ENCODE measurements at places on chromosomes 12 and 14. TPM values are rescaled to one million over a fixed set of nuclear protein-coding genes. Genes with fewer than 3 reads are reported as not detected.

DNA sequence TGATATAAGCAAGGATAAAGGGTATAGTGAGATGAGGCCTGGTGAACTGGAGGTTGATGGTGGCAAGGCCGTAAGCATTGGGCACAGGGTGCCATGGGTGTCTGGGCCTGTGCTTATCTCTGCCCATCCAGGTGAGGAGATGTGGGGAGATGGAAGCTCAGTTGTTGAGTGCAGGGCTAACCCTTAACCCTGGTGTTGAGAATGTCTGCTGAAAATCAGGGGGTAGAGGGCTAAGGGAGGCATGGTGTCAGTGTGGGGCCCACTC is 86.1 kb downstream of the SYNE2 start:
- DNase-seq: no peak

- no peak for DNase-seq
Measured at GRCh38 chr12:30830751-30831150, 76.0 kb upstream of the CAPRIN2 start.

- DNase-seq: no peak
Measured at GRCh38 chr14:93703941-93704340, 84.3 kb downstream of the PRIMA1 start.

GRCh38 chr12:92403210-92404175 is 257.8 kb upstream of the BTG1 start:
- DNase-seq: no peak

DNA sequence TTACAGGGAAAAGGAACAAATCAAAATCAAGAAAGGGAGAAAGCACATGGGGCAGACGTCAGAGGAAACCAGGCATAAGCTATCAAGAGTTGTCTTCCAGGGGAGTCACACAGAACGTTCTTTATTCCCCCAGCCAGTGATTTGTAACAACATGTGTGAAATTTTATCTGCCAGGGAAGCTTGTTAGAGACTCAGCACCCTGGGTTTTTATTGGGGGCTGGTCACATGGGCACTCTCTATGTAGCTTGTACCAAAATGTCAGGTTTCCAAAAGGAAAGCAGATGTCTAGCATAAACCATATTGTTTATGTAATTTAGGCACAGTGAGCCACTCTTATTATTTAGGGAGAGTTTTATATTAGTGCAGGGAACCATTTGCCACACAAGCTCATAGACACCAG is 440.4 kb upstream of the DCN start:
- no peak for DNase-seq

DNA sequence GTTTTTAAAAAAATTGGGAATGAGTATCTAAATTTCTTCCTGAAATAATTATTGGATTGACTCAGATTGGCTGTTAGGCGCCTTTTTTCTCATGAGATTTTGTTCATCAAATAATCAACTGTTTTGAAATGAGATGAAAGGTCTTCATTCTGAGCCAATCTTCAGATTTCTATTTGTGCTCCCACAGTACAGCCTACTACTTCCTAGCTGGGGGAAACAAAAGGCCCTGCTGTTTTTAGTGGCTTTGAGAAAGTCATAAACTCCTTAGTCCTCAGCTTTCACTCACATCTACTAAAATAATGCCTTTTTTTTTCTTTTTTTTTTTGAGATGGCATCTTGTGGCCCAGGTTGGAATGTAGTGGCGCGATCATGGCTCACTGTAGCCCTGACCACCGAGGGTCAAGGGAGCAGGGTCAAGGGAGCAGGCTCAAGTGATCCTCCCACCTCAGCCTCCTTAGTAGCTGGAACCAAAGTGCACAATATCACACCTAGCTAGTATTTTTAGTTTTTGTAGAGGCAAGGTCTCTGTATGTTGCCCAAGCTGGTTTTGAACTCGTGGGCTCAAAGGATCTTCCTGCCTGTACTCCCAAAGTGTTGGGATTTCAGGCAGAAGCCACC is 15.2 kb downstream of the NACA start:
- no peak for DNase-seq

DNA sequence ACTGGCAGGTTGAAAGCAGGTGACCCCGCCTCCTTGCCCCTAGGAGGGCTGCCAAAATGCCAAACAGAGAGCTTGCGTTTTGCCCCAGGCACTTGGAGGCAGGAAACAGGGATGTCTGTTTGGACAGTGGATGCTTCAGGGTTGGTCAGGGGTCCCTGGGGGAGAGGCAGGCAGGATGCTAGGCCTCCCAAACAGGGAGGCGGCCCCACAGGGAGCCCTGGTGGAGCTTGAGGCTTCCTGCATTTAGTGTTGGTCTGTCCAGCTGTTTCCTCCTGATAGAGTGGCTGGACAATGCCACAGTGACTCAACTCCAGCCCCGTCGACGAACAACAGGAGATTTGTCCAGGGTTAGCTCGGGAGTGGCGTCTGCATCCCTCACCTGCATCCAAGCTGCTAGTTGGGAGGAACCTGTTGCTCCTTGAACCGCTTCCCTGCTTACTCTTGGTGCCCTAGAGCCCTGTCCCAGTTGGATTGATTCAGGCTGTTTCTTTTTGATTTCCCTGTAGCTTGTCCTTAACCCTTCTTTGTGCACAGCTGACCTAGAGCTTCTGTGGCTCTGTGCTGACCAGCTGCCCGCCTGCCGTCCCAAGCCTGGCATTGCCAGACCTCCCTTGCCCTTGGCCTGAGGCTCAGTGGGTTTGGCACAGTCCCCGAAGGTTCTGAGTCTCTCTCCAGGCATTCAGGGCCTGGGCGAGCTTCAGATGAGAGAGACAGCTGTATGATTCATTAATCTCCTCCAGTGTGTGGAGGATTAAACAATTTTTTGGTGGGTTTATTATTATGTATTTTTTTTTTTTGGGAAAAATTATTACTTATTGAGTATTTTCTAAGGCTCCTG is 45.9 kb downstream of the TSPAN9 start:
- DNase-seq: peak; percentile 93

GRCh38 chr12:106291342-106291741 is 11.2 kb upstream of the TCP11L2 start:
- DNase-seq: no peak

GRCh38 chr12:94020335-94020734 is 128.0 kb upstream of the PLXNC1 start:
- DNase-seq: peak; percentile 48

DNA sequence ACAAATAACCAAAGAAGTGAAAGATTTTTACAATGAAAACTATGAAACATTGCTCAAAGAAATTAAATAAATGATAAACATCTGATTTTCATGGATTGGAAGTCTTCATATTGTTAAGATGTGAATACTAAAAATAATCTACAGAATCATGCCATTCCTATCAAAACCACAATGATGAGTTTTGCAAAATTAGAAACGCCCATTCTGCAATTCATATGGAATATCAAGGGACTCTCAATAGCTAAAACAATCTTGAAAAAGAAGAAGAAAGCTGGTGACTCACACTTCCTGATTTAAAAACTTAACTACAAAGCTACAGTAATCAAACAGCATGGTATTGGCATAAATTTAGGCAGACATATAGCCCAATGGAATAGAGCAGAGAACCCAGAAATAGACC is 40.2 kb upstream of the CCT2 start:
- no peak for DNase-seq

DNA sequence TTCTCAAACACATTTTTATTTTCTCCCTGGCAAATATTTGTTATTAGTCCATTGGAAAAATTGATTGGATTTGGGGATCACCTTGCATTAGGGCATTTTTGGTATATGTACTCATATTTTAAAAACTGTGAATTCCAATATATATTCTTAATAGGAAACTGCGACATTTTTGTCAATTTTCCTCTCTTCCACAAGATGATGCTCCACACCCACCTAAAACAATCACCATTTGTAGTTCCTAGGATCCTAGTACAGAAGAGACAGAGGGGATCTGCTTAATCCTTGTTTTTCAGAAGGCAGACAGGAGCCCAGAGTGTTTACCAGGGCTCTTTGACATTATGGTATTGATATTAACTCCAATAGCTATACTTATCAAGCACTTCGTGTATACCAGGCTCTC is 22.8 kb upstream of the OASL start:
- peak; percentile 32 for DNase-seq

DNA sequence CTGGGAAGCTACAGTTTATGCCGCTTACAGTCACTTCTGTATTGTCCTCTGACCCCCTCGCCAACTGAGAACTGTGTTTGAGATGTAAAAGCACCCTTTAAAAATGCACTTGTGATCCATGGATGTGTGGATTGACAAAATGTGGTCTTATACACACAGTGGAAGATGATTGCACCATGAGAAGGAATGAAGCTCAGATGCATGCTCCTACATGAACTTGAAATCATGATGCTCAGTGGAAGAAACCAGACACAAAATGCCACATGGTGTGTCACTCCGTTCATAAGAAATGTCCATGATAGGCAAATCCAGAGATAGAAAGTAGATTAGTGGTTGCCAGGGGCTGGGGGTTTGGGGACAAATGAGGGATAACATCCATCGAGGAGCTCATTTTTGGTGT is 58.0 kb downstream of the PITPNM2 start:
- DNase-seq: no peak

DNA sequence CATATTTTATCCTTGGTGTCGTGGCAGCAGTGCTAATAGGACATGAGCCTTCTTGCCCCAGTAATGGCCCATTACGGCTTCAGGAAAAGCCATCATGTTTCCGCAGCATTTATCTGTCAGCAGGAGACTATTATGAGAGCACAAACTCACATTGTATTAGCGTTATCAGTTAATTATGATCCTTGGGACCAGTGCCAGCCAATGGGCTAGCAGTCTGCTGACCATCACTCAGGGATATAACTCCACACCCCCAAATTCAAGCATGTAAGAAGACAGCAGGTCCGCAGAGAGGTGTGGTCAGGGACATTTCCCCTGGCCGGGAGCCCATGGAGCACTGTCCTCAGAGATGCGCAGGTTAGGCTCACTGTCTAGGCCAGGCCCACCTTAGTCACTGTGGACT is 4.9 kb upstream of the ESRRB start:
- no peak for DNase-seq

DNA sequence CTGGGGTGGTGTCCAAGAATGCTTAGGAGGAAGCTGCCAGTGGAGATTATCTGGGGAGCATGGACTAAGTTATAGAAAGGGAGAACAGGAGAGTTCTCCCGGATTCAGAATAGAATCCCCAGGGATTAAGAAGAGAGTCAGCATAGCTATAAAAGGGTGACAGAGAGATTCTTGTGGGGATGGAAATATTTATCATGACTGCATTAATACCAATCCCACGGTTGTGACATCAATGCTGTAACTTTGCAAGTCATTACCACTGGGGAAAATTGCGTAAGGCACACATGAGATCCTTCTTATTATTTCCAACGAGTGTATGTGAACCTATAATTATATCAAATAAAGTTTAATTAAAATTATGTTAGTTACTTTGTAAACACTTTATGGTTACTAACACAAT is 447.9 kb upstream of the TMEM132C start:
- DNase-seq: peak; percentile 78

DNA sequence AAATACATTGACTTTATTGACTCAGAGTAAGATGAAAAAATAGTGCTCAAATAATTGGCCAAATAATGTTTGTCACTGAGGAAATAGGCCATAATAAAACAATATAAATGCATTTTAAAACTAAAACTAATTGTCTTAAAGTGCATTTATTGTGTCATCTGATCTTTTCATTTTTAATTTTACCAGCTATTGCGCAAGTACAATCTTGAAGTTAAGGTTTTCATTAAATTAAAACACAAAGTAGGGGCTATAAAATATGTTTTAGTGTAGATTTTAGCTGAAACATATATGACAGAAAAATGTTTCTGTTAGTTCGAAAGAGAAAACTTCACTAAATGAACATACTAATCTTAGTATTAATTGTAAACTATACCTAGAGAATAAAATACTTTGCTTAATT is 832.8 kb downstream of the FSCB start:
- no peak for DNase-seq

DNA sequence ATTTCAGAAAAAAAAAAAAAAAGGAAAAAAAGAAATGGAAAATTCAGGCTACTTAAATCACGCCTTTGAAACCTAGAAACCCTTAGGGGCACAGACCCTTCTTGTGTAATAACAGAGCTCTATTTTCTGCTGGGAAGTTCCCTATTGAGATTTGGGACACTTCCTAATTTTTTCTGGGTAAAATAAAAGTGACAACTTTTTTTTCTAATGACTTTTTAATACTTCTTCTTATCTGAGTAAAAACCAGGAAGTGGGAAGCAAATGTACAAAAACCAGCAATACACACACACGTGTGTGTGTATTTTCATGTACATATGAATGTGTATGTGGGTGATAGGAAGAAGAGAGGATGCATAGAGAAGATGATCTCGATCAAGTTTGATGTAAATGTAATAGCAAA is 35.8 kb downstream of the ETV6 start:
- no peak for DNase-seq

- peak; percentile 20 for DNase-seq
Measured at GRCh38 chr14:92692822-92693226, 55.6 kb downstream of the LGMN start.

DNA sequence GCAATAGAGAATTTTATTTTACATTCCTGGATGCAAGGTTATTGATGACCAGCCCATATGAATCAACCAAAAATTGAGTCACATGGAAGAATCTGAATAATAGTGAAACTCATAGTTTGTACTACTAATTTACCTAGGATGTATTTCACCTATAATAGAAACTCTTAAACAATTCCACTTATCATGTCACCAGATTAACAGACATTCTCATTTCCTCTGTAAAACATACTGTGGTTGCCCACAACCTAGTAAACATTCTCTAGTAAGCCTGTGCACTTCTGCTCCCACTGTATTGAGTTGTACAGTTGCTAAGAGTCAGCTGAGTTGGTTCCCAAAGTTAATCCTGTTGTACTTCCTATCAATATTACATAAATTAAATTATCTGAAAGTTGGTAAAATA is 196.6 kb upstream of the TMTC1 start:
- DNase-seq: no peak

DNA sequence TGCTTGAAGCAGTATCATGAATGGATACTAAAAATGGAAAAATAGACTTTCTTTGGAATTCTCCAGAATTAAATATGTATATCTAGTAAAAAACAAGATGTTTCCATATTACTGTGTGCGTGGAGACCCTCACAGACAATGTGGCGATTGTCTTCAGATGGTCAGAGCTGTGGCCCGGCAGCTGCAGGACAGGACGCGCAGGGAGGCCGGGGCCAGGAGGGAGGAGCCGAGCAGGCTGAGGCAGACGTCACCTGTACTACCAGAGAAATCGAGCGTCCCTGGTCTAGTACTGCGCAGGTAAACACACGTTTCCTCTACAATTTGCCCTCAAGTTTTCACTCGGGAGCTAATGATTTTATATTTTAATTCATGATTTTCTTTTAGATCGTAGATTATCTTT is 22.8 kb downstream of the DDX51 start:
- no peak for DNase-seq

GRCh38 chr12:56998981-56999380 is 7.4 kb downstream of the ZBTB39 start:
- no peak for DNase-seq

- peak; percentile 95 for DNase-seq
Measured at GRCh38 chr12:121626087-121626852, at the start of gene ORAI1. Gene ORAI1, plus strand, starts transcription at chr12:121626530.

Gene ITGA7
- 2.1 TPM for polyA plus RNA-seq

Gene DNAJC22
- 1.9 TPM for polyA plus RNA-seq

Gene CCDC197
- polyA plus RNA-seq: not detected

Gene CRIP2
- 319 TPM for polyA plus RNA-seq

Gene CLEC4D
- not detected for polyA plus RNA-seq

Gene MDM2
- 71.4 TPM for polyA plus RNA-seq

Gene RAN
- polyA plus RNA-seq: 1,115 TPM

Gene GCN1
- polyA plus RNA-seq: 24.2 TPM

Gene RNASE9
- not detected for polyA plus RNA-seq

Gene LUM
- polyA plus RNA-seq: 584 TPM

Gene GZMB
- polyA plus RNA-seq: not detected

Gene TAS2R46
- polyA plus RNA-seq: not detected

Gene KRT71
- not detected for polyA plus RNA-seq

Gene ATP2B1
- polyA plus RNA-seq: 80.1 TPM

Gene POLE2
- 5.2 TPM for polyA plus RNA-seq
